Karpas-422 (cell line): ENCODE measurements at places on chromosomes 3 and 15.

GRCh38 chr15:71532994-71533393, 277.4 kb upstream of the NR2E3 start:
- peak; percentile 76 for DNase-seq

DNA sequence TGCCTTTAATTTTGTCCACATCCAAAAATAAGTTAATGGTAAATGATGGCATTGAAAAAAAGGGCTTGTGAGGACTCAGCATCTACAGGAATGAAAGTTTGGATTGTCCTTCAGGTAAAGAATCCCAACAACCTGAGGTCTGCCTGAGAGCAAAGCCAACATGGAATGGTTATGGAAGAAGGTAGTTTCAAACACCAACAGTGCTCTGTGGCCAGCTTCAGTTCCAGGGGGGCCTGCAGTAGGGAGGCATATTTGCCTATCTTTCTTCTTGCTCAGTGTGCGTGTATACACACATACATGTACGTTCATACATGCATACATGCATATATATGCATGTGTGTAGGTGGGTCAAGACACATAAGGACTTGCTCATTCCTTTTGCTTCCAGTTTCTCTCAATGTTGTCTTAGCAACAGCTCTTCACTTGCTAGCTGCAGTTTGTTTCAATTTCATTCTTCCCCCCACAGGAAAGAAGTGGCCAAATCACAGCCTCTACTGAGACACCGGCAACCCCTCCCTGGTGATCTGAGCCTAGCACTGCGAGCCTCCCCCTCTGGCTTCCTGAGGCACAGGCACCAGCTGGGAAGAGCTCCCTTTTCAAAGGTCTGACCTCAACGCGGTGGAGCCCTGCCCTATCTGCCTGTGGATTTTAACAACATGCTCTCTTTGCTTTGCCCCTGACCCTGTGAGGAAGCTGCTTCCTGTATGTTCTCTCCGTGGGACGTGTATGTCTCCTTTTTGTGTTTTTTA, 146.2 kb downstream of the KLF13 start:
- no peak for DNase-seq

- peak; percentile 72 for DNase-seq
Observed at GRCh38 chr3:120688121-120688520, 6.1 kb upstream of the HGD start.

- no peak for DNase-seq
Observed at GRCh38 chr15:28006116-28006905, 92.8 kb downstream of the OCA2 start.

DNA sequence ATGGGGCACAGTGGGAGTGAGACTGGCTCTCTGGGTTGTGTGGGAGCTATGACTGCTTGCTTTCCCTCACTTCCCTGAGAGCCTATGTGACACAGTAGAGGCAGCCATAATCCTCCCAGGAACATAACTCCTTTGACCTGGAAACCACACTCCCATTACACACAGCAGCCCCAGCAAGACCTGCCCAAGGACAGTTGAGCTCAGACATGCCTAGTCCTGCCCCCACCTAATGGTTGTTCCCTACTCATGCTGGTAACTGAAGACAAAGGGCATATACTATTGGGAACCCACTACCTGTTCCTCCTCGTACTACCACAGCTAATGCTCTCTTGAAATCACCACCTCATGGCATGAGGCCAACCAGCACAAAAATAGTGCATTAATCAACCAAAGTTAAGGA, 550.4 kb upstream of the ARPP21 start:
- DNase-seq, result no peak

DNA sequence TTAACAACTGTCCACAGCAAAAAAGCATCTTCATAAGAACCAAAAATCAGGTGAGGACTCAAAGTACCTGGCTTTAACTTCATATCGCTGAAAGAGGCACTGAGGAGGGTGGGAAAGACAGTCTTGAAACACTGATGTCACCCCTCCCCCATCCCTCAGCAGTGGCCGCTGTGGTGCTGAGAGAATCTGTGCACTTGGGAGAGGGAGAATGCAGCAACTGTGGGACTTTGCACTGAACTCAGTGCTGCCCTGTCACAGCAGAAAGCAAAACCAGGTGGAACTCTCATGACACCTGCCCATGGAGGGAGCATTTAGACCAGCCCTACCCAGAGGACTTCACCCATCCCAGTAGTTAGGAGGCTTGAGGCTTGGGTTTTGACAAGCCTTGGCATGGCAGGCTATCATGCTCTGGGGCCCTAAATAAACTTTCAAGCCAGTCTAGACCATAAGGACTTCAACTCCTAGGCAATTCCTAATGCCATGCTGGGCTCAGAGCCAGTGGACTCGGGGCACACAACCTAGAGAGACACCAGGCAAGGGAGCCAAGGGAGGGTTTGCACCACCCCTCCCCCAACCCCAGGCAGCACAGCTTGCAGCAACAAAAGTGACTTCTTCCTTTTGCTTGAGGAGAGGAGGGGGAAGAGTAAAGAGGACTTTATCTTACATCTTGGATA, 6.1 kb upstream of the ZSCAN2 start:
- no peak for DNase-seq

- no peak for DNase-seq
Observed at GRCh38 chr15:77412972-77413698, 6.8 kb downstream of the PEAK1 start.

GRCh38 chr3:186004671-186005070, 66.9 kb upstream of the TRA2B start:
- no peak for DNase-seq

GRCh38 chr3:78154521-78155186, 1114.8 kb downstream of the ROBO2 start:
- peak; percentile 73 for DNase-seq

- DNase-seq, result no peak
Observed at GRCh38 chr3:247916-248315, 51.4 kb downstream of the CHL1 start.

DNA sequence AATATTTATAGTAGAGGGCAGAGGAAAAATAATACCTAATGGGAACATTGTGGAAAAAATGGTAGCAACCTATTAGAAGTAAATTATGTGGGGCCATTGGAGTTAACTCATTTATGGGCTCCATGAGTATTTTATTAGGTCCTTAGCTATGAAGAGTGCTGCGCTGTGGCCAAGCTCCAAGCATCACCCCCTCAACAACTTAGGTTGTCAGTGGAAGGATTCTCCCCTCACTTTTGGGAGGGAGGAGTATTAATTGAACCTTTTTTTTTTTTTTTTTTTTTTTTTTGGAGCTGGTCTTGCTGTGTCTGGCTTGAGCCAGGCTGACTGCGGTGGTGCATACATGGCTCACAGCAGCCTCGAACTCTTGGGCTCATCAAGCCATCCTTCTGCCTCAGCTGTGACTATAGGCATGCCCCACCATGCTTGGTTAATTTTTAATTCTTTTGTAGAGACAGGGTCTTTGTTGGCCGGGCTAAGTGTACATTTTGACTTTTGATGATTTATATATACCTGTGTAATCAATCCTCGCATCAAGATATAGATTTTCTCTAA, 45.2 kb downstream of the TRIM71 start:
- DNase-seq, result no peak

GRCh38 chr3:76078101-76078500, 292.8 kb upstream of the ZNF717 start:
- DNase-seq, result no peak

DNA sequence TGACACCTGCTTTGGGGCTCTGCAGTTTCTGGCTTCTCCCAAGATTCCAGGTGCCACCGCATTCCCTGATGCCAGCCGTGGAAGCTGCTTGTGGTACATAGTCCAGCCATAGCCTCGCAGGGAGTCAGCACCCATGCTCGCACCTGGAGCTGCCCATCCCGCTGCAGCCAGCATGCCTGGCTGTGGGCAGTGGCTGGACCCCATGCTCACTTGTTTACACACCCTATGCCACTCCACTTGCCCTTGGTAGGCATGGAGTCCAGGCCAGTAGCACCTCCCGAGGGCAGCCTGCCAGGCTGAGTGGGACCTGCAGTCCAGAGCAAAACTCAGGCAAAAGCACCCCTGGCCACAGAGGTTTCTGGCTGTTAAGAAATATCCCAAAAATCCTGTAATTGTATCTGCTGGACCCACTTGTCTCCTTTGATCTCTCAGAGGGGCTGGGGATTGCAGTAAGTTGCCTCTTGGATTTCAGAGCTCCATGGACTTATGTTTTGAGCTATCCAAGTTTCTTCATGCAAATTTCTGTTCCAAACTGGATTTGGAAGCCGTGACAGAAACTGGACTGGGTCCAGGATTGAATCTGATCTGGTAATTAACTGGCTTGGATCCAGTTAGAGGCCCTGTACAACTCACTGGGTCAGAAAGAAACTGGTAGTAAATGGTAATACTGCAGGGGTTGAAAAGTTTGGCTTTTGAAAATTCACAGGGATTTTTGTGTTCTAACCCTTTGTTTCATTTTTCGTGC, 149.3 kb downstream of the FMN1 start:
- DNase-seq, result no peak
